ENCODE measurements at places on chromosomes 13 and 19. TPM values are rescaled to one million over a fixed set of nuclear protein-coding genes. Genes with fewer than 3 reads are reported as not detected.

The SMIM44 gene
- not detected for total RNA-seq

DNA sequence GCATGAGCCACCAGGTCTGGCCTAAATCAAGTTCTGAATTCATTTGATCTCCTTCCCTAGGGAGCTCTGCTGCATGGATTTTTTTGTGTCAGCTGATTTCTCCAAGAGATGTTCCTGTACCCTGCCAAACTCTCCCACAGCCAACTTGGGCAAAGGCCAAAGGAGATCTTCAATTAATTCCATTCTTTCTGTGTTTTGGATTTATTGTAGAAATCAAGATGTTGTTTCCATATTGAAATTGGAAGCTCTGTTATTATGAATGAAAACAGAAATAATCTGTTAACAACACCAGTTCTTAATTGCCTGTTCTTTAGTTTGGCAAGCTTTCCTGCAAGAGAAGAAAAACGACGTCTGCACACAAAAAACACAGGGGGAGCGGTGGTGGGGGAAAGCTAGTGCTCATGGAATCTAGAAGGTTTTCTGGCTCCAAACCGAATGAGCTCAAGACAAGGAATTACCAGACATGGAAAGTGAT is 86.5 kb upstream of the ABCC4 start:
- no peak for DNase-seq

- no peak for DNase-seq
Measured at GRCh38 chr13:70568571-70568970, 460.3 kb upstream of the KLHL1 start.

The SGCG gene
- total RNA-seq, result 0.27 TPM

- DNase-seq, result no peak
Measured at GRCh38 chr13:98798849-98799645, 46.6 kb upstream of the SLC15A1 start.

GRCh38 chr19:48698046-48698445 is 2.3 kb downstream of the FUT2 start:
- DNase-seq, result no peak

GRCh38 chr13:100184095-100184494 is 95.2 kb downstream of the PCCA start:
- DNase-seq, result no peak

- no peak for DNase-seq
Measured at GRCh38 chr13:84439108-84439507, 556.8 kb upstream of the SLITRK1 start.

The SOX1 gene
- not detected for total RNA-seq

The ACP7 gene
- total RNA-seq, result not detected

The TGFBR3L gene
- total RNA-seq, result 2.2 TPM

DNA sequence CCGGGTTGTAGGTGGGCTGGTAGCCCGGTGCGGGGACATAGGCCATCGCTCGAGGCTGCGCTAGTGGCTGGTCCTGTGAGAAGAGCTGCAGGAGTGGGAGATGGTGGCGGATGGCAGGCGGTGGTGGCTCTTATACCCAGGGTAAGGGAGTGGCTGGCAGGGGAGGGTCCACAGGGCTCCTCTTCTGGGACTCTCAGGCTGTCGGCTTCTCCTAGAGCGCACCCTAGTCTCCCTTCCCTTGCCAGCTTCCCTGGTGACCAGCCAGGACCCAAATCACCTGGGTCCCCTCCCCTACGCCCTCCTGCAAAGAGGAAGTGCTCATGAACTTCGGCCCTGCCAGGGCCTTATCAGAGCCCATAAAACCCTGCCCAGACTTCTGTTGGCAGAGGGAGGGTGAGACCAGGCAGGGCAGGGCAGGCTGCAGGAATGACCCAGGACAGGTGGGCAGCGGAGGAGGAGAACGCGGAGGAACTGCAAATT is at the start of gene LGALS4:
Gene LGALS4, minus strand, starts transcription at position 105 of the 480 bp plus-strand sequence. Its CDS starts 59 bp downstream, at position 46.
- no peak for DNase-seq

- DNase-seq, result no peak
Measured at GRCh38 chr19:37346091-37346490, 24.8 kb upstream of the ZNF527 start.

GRCh38 chr13:45149964-45150363 is 29.7 kb downstream of the GTF2F2 start:
- DNase-seq, result no peak

DNA sequence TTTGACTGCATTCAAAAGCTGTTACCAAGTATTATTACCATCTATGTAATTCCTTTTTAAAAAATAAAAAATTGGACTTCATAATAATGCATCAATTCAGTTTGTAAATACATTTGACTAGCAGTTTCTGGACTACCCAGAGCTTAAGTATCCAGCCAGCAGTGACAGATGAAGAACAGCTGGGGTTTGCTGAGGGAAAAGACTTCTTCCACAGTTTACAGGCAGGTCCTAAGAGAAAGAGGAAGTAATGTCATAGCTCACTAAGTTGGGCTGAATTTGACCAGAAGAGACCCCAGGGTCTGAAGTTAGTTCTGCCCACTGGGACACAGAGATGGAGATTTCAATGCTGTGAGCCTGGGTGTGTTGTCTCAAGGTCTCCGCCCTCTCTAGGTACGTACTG is 96.4 kb downstream of the MBNL2 start:
- no peak for DNase-seq

GRCh38 chr13:100361504-100361903 is 227.1 kb downstream of the GGACT start:
- DNase-seq, result no peak

GRCh38 chr13:108897955-108898354 is 268.5 kb downstream of the MYO16 start:
- no peak for DNase-seq

DNA sequence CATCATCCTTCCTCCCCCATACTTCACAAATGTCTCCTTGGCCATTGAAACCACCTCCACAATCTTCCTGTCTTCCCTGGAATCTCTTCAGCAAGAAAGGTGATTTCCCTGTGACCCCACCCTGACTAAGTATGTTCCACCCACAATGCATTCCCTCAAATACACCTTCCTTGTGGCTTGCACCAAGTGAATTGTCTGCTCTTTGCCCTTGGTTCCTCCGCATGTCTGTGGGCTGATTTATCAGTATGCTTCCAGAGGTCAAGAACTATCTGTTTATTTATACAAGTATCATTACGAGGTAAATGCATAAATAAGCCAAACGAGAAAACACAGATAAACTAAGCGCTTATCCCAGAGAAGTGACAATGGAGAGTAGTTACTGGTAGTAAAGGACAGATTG is 45.4 kb upstream of the POMP start:
- DNase-seq, result no peak

The PCDH20 gene
- total RNA-seq, result 4.3 TPM

DNA sequence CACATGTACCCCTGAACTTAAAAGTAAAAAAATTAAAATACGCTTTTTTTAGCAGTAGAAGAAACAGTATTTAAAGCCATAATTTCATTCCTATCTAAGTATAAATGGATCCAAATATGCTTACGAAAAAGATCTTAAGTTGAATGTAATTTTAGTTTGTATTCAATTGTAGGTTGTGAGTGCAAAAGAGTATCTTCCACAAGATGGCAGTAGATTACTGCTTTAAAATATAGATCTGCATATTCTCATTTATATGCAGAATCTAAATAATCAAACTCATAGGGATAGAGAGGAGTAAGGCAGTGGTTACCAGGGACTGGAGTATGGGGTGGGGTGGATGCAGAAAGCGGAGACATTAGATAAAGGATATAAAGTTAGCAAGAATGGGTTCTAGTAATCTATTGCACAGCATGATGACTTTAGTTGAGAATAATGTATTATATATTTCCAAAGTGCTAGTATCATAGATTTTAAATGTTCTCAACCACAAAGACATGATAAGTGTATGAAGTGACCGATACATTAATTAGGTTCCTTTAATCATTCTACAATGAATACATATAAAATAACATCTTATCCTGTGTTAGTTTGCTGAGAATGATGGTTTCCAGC is 14.2 kb downstream of the OR7A17 start:
- no peak for DNase-seq

The ZNF225 gene
- 7.4 TPM for total RNA-seq

The KCTD15 gene
- 54.6 TPM for total RNA-seq

DNA sequence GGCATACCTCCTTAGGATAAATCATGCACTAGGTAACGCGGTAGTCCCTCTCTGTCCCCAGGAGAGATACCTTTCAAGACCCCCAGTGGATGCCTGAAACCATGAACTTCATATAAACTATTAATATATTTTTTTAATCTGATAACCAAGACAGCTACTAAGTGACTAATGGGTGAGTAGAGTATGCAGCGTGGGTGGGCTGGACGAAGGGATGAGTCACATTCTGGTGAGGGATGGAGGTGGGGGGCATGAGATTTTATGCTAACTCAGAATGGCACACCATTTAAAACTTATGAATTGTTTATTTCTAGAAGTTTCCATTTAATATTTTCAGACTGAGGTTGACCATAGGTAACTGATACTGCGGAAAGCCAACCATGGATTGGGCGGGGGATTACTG is 46.2 kb downstream of the CDK8 start:
- DNase-seq, result no peak

GRCh38 chr13:39985071-39985470 is 329.6 kb downstream of the COG6 start:
- DNase-seq, result no peak

DNA sequence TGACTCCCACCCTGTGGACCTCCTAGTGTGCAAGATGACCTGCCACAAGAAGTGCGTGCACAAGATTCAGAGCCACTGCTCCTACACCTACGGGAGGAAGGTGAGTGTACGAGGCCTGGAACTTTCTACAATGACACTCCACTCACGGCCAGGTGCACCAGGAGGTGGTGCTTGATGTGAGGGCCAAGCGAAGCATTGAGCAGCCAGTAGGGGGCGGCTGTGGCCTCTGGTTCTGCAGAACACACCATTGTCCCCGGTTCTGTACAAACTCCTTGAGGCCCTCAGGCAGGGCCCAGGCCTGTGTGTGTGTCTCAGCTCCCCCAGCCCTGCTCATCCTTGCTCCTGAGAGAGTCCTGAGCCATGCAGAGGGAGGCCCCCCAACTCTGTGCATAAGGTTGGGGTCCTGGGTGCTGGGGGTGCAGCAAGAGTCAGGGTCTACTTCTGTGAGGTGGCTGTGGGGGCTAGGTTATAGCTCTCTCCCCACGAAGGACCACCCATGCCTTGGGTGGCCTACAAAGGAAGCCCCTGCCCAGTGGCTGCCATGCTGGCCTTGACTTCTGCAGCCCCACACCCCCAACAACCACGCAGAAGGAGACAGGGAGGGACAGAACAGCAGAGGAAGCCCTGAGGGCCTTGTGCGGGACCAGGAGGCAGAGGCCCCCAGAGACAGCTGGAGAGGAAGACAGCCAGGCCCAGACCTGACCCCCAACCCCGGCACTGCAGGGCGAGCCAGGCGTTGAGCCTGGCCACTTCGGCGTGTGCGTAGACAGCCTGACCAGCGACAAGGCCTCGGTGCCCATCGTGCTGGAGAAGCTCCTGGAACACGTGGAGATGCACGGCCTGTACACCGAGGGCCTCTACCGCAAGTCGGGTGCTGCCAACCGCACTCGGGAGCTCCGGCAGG is 9.7 kb upstream of the USE1 start:
- DNase-seq, result peak; percentile 92

The PRSS57 gene
- total RNA-seq, result not detected

GRCh38 chr19:41223431-41224234 is 4.6 kb downstream of the AXL start:
- DNase-seq, result peak; percentile 93

GRCh38 chr19:7267792-7268704 is 26.2 kb downstream of the INSR start:
- no peak for DNase-seq

DNA sequence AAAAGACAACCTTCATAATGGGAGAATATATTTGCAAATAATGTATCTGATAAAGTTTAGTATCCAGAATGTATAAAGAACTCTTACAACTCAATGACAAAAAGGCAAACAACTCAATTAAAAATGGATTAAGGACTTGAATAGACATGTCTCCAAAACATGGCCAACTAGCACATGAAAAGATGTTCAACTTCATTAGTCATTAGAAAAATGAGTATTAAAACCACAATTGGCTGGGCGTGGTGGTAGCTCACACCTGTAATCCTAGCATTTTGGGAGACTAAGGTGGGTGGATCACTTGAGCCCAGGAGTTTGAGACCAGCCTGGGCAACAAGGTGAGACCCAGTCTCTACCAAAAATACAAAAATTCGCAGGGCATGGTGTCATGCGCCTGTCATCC is 18.8 kb upstream of the ZMYM5 start:
- no peak for DNase-seq

The SLC15A1 gene
- 1.5 TPM for total RNA-seq

DNA sequence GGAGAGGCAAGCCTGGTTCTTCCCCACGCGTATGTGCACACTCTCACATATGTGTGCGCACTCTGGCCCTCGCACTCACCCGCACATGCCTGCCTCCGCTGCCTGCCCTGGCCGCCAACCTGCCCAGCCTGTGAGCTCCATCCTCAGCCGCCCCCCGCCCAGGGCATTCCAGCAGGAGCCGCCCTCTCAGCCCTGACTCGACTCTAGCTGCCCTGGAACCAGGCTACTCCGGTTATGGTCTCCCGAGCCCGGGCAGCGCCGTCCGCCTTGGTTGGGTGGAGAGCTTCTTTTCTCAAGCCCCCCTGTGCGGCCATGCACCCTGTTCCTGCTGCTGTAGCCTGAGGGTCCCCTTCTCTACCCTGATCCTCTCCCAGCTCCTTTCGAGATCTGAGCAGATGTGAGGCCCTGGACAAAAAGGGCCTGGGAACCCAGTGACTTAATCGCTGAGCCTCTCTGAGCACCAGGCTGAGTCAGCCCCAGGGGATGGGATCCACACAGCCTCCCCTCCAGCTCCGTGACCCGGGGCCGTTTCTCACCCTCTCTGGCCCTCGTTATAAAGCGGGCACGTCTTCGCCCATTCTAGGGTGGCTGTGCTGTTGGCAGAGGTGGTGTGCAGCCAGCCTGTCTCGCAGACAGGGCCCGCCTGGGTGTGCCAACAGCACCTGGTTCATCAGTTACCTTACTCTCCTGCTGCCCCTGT is 191.5 kb downstream of the TEX29 start:
- no peak for DNase-seq

DNA sequence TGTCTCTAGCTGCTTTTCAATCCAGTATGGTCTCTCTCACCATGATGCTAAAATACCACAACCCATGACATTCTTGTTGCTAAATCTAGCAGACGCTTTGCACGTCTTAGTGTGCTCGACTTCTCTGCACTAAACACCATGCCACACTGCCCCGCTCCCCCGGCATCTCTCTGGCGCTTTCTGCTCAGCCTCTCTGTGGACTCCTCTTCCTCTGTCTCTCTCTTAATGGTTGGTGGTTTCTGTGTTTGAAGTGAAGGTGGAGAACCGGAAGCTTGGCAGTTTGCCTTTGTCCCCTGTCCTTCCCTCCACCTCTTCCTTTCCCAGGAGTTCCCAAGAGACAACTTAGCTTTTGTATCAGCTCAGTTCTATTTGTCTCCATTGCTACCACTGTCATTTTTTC is 8.8 kb downstream of the ERCC5 start:
- no peak for DNase-seq

The KLK12 gene
- total RNA-seq, result not detected

- DNase-seq, result no peak
Measured at GRCh38 chr19:29303069-29303718, 90.2 kb upstream of the UQCRFS1 start.

The KLF5 gene
- 38.9 TPM for total RNA-seq

- DNase-seq, result no peak
Measured at GRCh38 chr13:29763436-29764180, 86.8 kb downstream of the UBL3 start.

All from endodermal cell (in vitro differentiated cells).